ENCODE measurements at places on chromosomes 1 and 21.

GRCh38 chr1:182355723-182356098 lies 35.9 kb downstream of the GLUL start:
- DNase-seq = no peak

- no peak for DNase-seq
Measured at GRCh38 chr1:202320081-202320405, 21.7 kb downstream of the UBE2T start.

GRCh38 chr1:154847891-154848290 lies 22.2 kb downstream of the KCNN3 start:
- DNase-seq = peak; percentile 48

- no peak for DNase-seq
Measured at GRCh38 chr1:219834314-219834917, 93.9 kb downstream of the SLC30A10 start.

- DNase-seq = no peak
Measured at GRCh38 chr1:193367863-193368262, 181.4 kb upstream of the B3GALT2 start.

DNA sequence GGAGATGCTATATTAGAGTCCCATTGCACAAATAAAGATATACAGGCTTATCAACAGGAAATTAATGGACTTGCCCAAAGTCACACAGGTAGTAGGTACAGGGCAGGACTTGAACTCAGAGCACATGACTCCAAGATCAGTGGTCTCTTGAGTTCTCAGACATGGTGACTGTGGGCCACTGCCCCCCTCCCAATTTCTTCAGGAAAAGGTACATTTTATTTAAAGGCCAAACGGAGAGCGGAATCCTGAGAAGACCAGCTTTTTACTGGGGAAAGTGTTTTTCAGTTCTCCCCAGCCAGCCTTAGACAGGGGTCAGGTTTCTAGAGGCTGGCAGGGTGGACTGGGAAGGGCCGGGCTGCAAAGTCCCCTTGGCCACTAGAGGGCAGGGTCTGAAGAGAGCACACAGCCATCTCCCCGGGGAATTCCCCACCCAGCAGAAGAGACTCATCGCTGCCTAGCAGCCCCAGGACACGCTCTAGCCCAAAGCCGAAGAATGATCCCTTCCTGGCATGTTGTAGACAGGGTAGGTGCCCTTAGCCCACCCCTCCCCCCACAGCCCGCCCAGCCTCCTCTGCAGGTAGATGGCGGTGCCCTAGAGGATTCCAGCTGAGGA lies 29.7 kb downstream of the ACP6 start:
- peak; percentile 78 for DNase-seq

DNA sequence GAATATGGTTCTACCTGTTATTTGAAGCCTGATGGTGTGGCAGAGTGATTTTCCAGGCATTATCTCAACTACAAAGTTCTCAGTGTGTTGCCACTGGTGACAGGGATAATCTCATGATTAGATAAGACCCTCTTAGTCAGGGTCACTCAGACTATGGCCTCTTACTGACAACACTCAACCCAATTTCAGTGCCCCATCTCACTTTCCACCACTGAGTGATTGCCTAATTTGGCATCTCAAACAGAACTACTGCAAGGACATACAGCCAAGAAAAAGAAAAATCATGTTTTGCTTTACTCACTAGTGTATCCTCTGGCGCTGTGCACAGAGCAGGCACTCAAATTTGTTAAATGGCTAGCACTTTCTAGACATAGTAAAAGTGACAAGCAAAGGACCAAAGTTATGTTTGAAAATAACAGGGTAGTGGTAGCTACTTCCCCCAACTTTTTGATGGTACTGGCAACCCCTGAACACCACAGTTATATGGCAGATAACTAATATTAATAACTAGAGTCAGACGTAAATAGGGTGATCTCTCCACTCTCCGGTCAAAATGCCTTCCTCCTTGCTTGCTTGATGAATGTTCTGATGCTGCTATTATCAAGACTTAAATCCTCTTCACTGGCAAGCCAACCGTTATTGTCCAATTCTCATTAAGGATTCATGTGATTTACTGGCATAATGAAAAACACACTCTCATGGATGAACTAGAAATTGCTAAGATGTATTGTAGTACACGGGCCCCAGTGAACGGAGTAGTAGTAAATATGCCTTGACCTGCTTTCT lies 37.1 kb upstream of the SLC30A10 start:
- no peak for DNase-seq

- DNase-seq = peak; percentile 27
Measured at GRCh38 chr1:155064111-155064831, 731 bp downstream of the EFNA4 start.

- no peak for DNase-seq
Measured at GRCh38 chr1:182598296-182598695, 5.9 kb downstream of the RGS16 start.

- DNase-seq = no peak
Measured at GRCh38 chr1:107575226-107575625, 389.8 kb downstream of the VAV3 start.

GRCh38 chr1:25513666-25514065 lies 29.7 kb upstream of the LDLRAP1 start:
- DNase-seq = no peak

- no peak for DNase-seq
Measured at GRCh38 chr1:201898992-201899391, 10.3 kb downstream of the SHISA4 start.

GRCh38 chr1:89701746-89702241 lies 68.9 kb downstream of the LRRC8C start:
- peak; percentile 41 for DNase-seq

DNA sequence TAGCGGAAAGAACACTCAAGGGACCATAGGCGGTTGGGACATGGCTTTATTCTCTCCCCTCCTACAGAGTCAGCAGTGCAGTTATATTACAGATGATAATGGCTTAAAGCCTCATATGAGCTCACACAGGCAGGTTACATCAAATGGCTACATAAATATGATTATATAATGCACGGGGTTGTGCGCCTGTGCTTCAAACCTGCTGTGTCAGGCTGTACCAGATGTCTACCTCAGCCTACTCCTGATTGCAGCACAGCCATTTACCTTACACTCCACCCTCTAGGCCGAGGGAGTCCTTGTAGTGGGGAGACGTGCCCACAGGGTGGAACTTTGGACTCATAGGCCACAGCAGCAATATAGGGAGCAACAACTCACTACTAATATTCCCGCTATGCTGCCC lies 16.4 kb upstream of the TBX19 start:
- no peak for DNase-seq

GRCh38 chr1:63322114-63322943 lies at the start of gene FOXD3:
TSS of gene FOXD3 (plus strand) at chr1:63322567. CDS start at chr1:63323059, 492 bp downstream.
- peak; percentile 26 for DNase-seq

- DNase-seq = no peak
Measured at GRCh38 chr1:7727809-7728471, 43.2 kb upstream of the VAMP3 start.

- no peak for DNase-seq
Measured at GRCh38 chr1:107940017-107940577, 24.9 kb downstream of the VAV3 start.

- peak; percentile 64 for DNase-seq
Measured at GRCh38 chr1:229661022-229661877, 35.2 kb downstream of the URB2 start.

DNA sequence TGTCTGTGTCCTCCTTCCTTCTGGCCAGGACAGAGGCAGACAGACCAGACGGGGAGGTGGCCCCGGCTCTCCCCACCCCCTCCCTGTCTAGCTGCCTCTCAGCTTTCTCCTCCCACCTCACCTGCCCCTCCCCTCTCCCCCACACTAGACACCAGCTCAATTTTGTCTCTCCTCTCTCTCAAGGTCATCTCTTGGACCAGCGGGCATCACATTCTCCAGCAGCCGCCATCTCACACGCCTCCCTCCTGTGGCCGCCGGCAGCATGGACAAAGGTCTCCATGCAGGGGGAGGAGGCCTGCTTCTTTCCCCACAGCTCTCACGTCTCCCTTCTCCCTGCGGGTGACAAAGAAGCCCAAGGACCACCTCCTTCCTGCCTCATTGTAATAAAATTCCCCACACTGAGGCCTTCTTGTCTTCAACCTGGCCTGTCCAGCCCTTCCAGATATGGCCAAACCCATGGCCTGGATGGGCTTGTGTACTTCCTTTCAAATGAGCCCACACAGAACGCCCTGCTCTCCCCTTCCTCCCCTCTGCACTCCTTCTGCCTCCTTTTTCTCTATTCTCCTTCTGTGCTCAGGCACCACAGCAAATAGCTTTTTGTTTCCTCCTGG lies 14.6 kb downstream of the OPTC start:
- DNase-seq = no peak

- peak; percentile 28 for DNase-seq
Measured at GRCh38 chr1:221045842-221046831, 166.9 kb downstream of the HLX start.

DNA sequence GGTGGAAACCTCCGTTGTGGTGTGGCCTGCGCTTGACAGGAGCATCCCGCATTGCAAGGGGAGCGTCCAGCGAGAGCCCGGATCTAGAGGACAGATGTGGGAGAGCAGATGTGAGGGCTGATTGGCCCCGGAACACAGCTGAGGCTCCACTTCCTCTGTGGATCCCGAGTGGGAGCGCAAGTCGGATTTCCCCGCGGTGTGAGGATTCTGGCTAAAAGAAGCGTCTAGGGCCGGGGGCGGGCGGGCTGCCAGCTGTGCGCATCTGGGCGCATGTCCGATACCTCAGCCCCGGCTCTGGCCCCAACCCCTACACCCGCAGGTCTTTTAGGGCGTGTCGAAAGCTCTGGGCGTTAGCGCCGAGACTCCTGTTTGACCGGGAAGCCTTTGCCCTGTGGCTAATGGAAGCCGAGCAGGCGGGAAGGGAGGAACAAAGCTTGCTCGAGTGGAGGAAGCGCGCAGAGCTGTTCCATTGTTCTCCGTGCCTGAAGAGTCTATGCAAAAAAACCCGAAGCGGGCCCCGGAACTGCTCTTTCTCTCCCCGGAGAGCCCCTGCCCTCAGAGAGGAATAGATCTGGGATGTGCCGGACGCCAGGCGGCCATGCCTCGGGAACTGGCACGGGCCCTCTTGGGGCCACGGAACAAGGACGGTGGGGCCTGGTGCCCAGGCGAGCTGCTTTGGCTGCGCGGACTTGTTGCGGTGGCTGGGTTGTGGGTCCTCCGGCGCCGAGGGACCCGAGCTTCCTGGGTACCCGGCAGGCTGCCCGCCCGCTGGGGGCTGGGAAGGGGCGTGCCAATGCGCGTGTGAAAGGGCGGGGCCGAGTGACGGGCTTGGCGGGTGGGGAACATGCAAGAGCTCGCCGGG lies 111.1 kb downstream of the NAV1 start:
- peak; percentile 77 for DNase-seq

GRCh38 chr1:231068762-231069161 lies 28.7 kb upstream of the FAM89A start:
- no peak for DNase-seq

GRCh38 chr1:107228704-107229371 lies 88.0 kb downstream of the NTNG1 start:
- DNase-seq = peak; percentile 56

GRCh38 chr1:155008015-155008941 lies 5.7 kb downstream of the ZBTB7B start:
- DNase-seq = no peak

GRCh38 chr1:52404975-52405338 lies 555 bp downstream of the PRPF38A start:
- no peak for DNase-seq

DNA sequence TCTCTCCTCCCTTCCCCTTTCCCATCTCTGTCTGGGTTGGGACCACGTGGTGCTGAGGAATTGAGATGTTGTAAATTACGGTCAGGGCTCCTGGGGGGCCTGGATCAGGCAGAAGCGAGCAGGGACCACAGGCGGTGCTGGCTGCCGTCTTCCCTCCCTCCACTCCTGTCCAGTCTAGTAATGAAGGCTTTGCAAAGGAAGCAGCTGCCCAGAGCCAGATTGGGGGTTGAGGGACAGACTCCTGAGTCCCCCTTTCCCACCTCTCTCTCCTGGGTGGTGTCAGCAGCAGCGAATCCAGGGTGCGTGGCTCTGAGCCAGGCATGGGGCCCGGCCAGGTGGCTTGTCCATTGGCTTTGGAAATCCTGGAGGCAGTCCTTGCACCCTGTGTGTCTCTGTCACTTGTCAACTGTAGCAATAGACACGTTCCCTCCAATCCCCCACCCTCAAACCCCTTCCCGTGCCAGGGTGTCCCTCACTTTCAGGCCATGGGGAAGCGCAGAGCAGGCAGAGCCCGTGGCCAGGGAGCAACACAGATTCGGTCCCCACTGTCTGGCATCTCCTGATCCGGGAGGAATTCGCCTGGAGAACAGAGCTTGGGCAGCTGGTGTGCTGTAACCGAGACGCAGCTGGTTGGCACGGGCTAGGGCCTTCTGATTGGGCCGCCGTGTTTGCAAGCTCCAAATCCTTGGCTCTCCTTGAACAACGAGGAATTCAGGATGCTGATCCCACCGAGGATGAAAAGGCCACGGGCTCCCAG lies 64.8 kb upstream of the WNT4 start:
- DNase-seq = no peak

DNA sequence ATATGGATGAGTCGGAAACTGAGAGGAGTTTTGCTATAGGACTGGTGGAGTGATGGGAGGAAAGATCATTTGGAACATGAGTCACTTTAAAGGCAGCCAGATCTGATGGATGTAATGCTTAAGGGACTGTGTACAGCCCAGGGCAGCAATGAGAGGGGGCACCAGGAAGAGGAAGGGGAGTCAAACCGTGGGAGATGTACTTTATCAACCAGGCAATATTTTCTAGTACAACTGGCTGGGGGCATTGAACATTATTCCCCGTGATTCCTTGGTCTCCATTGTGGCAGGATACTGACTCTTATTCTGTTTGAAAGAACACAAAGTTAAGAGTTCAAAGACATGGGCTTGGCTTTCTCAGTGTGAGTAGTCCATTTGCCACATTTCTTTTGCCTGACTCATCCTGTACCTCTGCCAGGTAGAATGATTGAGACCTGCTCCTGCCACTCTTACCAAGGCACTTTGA lies 268.2 kb upstream of the NR5A2 start:
- DNase-seq = peak; percentile 69

- peak; percentile 21 for DNase-seq
Measured at GRCh38 chr1:53919675-53920066, 25.7 kb downstream of the DIO1 start.

DNA sequence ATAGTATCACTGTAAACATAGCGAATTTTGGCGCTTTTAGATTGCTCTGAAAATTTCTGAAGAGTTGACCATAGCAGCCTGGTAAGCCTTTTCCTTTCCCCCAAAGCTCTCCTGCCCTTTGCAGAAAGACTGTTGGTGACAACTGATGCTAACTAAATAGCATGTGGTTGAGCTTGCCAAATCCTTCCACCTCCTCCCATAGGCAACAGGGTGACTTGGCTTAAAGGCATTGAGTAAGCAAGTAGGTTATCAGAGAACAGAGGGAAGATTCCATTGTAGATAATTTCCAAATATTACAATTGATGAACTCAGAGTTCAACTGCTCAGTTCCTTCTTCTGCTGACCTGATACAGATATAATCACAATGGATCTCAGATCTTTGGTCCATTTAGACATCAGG lies 19.9 kb upstream of the HMGCL start:
- no peak for DNase-seq

DNA sequence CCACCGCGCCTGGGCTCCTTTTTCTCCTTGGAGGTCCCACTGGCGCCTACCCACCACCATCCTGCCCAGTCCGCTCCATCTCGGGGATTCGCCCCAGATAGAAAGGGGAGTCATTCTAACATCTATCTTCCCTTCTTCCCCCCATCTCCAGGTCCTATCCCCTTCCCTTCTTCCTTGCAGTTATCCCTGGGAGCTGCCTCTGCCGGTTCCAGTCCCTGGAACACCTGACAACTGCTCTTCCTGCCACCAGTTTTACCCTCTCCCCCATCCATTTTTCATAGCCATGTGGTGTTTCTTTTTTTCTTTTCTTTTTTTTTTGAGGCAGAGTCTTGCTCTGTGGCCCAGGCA lies 12.0 kb upstream of the COL16A1 start:
- no peak for DNase-seq

All from fibroblast of skin of right biceps (primary cell).